RKO (cell line): ENCODE measurements at places on chromosomes 12 and 14.

DNA sequence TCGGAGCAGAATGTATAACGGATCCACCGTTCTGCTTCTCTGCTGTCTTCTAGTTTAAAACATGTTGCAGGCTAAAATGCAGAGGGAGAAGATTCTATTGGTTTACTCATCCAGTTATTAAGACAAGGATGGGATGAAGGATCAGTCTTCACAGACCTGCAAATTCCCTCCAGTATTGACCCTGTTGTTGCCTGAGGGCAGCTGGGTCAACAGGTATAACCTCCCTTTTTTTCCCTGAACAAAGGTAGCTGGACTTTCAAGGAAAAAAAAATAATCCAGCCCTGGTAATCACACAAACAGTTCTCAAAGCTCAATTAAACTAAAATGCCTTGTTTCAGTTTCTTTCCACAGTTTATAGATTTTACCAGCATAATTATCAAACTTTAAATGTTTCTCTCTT lies 480.6 kb downstream of the ZFP36L1 start:
- DNase-seq = no peak

DNA sequence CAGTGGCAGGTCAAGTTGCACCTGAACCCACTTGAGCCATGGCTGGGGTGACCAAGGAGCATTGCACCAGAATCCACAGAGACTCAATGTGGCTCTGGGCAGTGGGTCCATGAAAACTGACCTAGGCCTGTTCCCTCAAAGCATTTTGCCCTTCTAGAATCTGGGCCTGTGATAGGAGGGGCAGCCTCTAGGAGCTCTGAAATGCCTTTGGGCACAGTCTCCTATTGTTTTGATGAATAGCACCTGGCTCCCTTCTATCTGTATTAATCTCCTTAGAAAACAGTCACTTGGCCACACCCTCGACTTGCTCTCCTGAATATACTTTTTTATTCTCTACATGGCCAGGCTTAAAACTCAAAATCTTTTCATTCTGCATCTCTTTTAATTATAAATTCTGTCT lies 14.1 kb upstream of the KRAS start:
- DNase-seq = no peak

GRCh38 chr14:73802431-73803188 lies 49.0 kb upstream of the PTGR2 start:
- DNase-seq = no peak

- DNase-seq = peak; percentile 75
Observed at GRCh38 chr12:4857472-4858291, 52.0 kb upstream of the KCNA1 start.

- DNase-seq = no peak
Observed at GRCh38 chr14:80455031-80455430, 243.7 kb upstream of the DIO2 start.

- no peak for DNase-seq
Observed at GRCh38 chr14:77903221-77903620, 103.3 kb downstream of the ADCK1 start.

DNA sequence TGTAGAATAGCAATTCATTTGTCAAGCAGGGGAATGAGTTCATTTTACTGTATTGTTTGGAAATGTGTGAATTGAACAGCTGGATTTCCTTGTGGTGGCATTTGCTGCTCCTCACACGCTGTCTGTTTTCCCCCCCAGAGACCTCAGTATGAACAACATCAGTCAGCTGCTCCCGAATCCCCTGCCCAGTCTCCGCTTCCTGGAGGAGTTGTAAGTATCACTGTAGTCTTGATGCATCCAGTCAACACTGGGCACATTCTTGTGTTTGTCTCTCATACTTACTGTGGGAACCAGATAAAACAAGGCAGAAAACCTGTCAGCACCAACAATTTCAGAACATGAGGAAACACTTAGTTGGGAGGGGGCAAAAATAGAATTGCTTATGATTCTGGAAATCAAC lies 64.9 kb downstream of the LGR5 start:
- DNase-seq = no peak

DNA sequence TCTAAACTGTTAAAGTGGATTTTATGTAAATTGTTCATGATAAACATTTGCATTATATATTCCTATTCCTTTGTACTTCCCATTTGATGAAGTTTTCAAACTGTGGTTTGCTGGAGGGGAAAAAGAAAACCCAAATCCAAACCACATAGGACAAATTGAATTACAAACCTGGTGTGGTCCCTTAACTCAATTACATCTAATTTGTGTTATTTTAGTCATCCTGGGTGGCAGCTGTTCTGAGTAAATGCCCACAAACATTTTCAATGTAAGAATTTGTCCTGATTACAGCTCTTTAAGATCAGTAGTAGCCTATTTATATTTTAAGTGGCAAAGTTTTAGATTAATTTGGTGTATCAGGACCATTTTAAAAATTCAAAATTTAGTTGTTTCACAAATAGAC lies 153.9 kb downstream of the RAD51B start:
- no peak for DNase-seq

GRCh38 chr12:100717733-100718067 lies 76.9 kb upstream of the ANO4 start:
- DNase-seq = no peak

- no peak for DNase-seq
Observed at GRCh38 chr12:93018610-93019009, 89.5 kb upstream of the EEA1 start.
